ENCODE measurements at places on chromosomes 2 and 18. TPM values are rescaled to one million over a fixed set of nuclear protein-coding genes. Genes with fewer than 3 reads are reported as not detected.

DNA sequence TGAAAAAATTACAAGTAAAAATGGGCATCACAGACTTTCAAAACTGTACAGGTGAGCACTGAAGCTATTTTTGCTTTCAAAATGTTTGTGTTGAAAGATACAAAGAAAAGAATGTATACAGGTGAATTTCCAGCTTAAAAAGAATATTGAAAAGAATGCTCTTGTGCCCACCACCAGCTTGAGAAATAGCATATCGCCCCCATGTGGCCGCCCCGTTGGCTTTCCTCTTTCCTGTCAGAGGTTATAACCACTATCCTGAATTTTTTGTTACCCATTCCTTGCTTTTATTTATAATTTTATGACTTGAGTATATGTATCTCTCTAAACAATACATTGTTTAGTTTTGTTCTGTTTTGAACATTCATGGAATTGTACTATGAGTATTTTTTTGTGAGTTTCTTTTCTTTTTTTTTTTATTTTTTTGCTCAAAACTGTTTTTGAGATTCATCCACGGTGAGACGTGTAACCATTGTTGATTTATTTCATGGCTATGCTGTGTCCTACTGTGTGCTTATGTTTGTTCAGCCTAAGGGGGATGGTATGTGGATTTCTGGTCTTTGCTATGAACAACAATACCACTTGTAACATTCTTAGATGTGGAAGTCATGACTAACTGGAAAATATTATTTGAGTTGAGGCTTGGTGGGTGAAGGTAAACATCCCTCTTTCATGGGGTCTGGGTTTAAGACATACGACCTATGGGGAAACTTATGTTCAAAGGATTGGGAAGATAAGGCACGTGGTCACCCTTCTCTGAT, 11.6 kb downstream of the TRPM8 start:
- H3K36me3 ChIP-seq, result no peaks in the 10 kb centered on the region
- DNase-seq, result no peak
- H3K4me1 ChIP-seq, result no peaks in the 10 kb centered on the region
- H3K27ac ChIP-seq, result no peak overlapping the region
- H3K4me3 ChIP-seq, result no peak overlapping the region

DNA sequence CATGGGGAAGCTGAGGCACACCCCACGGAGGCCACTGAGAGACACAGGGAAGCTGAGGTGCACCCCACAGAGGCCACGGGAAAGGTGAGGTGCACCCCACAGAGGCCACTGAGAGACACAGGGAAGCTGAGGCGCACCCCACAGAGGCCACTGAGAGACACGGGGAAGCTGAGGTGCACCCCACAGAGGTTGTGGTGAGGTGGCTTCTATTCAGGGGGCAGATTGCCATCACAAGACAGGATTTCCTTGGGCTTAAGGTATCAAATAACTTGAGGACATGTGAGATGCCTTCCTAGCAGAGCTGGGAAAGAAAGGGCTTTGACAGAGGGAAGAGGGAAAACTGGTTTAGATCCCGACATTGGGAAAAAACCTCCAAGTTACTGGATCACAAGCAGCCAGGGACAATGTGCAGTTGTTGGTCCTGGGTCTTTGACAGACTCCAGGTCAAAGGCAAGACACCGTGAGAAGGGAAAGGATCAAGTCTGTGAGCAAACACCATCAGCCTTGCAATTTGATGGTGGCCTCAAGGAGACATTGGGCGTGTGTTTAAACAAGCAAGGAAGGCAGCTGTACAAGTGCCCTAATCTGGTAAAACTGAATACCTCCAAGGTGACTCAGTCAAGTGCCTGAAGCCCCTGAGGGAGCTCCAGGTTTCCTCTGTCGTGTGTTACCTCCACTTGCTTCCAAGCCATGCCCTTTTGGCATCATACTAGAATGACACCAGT, 133.2 kb upstream of the EPAS1 start:
- H3K27me3 ChIP-seq, result no peaks in the 10 kb centered on the region
- H3K4me1 ChIP-seq, result peaks cover 39% of the 10 kb centered on the region

DNA sequence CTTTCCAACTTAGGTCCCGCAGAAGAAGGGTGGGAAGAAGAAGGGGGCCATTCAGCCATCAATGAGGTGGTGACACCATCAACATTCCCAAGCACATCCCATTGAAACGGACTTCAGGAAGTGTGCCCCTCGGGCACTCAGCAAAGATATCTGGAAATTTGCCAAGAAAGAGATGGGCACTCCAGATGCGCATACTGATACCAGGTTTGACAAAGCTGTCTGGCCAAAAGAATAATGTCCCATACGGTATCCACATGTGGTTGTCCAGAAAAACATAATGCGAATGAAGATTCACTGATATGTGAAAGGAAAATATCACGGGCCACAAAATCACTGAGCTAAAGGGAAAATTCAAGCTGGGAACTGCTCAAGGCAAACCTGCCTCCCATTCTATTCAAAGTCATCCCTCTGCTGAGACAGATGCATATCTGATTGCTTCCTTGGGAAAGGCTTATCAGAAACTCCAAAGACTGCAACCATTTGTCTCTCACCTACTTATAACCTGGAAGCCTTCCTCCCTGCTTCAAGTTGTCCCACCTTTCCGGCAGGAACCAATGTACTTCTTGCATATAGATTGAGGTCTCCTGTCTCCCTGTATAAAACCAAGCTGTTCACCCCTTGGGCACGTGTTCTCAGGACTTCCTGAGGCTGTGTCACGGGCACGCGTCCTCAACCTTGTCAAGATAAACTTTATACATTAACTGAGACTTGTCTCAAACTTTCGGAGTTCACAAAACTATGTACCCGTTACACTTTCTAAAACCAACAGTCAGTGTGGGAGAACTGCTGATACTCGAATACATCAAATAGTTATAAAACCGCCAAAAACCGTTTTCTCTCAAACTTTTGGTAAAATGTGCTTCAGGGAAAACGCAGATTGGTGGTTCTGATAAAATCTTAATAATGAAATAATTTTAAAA, 1.3 kb upstream of the PDK1 start:
- no peaks in the 10 kb centered on the region for H3K27me3 ChIP-seq
- peak overlapping the region; percentile 91 for H3K4me3 ChIP-seq
- no peaks in the 10 kb centered on the region for H3K36me3 ChIP-seq

- H3K4me3 ChIP-seq, result no peak overlapping the region
- no peak overlapping the region for H3K27ac ChIP-seq
- no peak for DNase-seq
- H3K27me3 ChIP-seq, result no peaks in the 10 kb centered on the region
These were observed 692.0 kb upstream of the FAM98A start for GRCh38 chr2:34291076-34291475.

FLACC1 gene
- polyA plus RNA-seq, result not detected

IL1F10 gene
- not detected for polyA plus RNA-seq

Measured in sigmoid colon (tissue), 7 donors.